Muscle of back (tissue), 13 donors: ENCODE measurements at places on chromosomes 6 and 20. TPM values are rescaled to one million over a fixed set of nuclear protein-coding genes. Genes with fewer than 3 reads are reported as not detected.

Gene LAMA2
- polyA plus RNA-seq = 164 TPM

Gene SLC32A1
- not detected for polyA plus RNA-seq

Gene FAM83B
- polyA plus RNA-seq = not detected

Gene BHLHE23
- polyA plus RNA-seq = 0.16 TPM

Gene SPTLC3
- 4.8 TPM for polyA plus RNA-seq

Gene TMEM74B
- polyA plus RNA-seq = 5.0 TPM

Gene SNAP91
- 3.5 TPM for polyA plus RNA-seq

Gene SLC13A3
- polyA plus RNA-seq = 3.2 TPM

Gene HCRTR2
- polyA plus RNA-seq = not detected

Gene EFCAB8
- 0.28 TPM for polyA plus RNA-seq

Gene MTFR2
- polyA plus RNA-seq = 1.9 TPM

Gene SMPDL3A
- 9.5 TPM for polyA plus RNA-seq

Gene CDH4
- 0.75 TPM for polyA plus RNA-seq

Gene CYP39A1
- polyA plus RNA-seq = 2.0 TPM

Gene PLTP
- polyA plus RNA-seq = 48.9 TPM

Gene MAP3K7
- 38.4 TPM for polyA plus RNA-seq

Gene AGER
- 6.1 TPM for polyA plus RNA-seq

Gene HAO1
- polyA plus RNA-seq = not detected

Gene BPIFB3
- polyA plus RNA-seq = not detected

Gene FAXC
- polyA plus RNA-seq = 2.3 TPM

Gene ABHD12
- 22.4 TPM for polyA plus RNA-seq

Gene TRDN
- 221 TPM for polyA plus RNA-seq

Gene NOL7
- polyA plus RNA-seq = 62.8 TPM

Gene RRAGD
- polyA plus RNA-seq = 123 TPM

Gene FABP7
- polyA plus RNA-seq = 0.54 TPM

Gene PACRG
- 1.7 TPM for polyA plus RNA-seq

Gene YIPF3
- polyA plus RNA-seq = 85.6 TPM

Gene HSF2
- polyA plus RNA-seq = 28.7 TPM

Gene MACROD2
- polyA plus RNA-seq = 4.8 TPM

Gene ME1
- 1.3 TPM for polyA plus RNA-seq

Gene HTR1E
- polyA plus RNA-seq = not detected

Gene KCNQ2
- polyA plus RNA-seq = 4.4 TPM

Gene PPP1R14C
- 42.7 TPM for polyA plus RNA-seq

Gene IL17F
- not detected for polyA plus RNA-seq

Gene SLC17A2
- polyA plus RNA-seq = not detected

Gene ZSCAN23
- 6.3 TPM for polyA plus RNA-seq

Gene PHACTR1
- polyA plus RNA-seq = 5.1 TPM

Gene PSORS1C2
- not detected for polyA plus RNA-seq

Gene SLC17A1
- not detected for polyA plus RNA-seq

Gene BMP2
- polyA plus RNA-seq = 2.5 TPM

Gene KCNK5
- polyA plus RNA-seq = 1.2 TPM

Gene TNNC2
- polyA plus RNA-seq = 6,418 TPM

Gene SALL4
- 0.11 TPM for polyA plus RNA-seq

Gene ADGRF1
- 0.14 TPM for polyA plus RNA-seq

Gene SH3BGRL2
- 6.4 TPM for polyA plus RNA-seq

Gene TP53TG5
- 0.72 TPM for polyA plus RNA-seq

Gene GPX5
- not detected for polyA plus RNA-seq

Gene ZNF341
- polyA plus RNA-seq = 2.7 TPM

Gene PPIL4
- 33.0 TPM for polyA plus RNA-seq

Gene KCNB1
- 7.7 TPM for polyA plus RNA-seq

Gene PDYN
- not detected for polyA plus RNA-seq

Gene FAM162B
- polyA plus RNA-seq = 7.9 TPM

Gene NMBR
- not detected for polyA plus RNA-seq

Gene TRIM31
- not detected for polyA plus RNA-seq

Gene GPR63
- polyA plus RNA-seq = 4.6 TPM

Gene SNRPB
- polyA plus RNA-seq = 73.0 TPM

Gene TRIM10
- polyA plus RNA-seq = 0.94 TPM

Gene DYNLT2
- 3.8 TPM for polyA plus RNA-seq

Gene OXT
- polyA plus RNA-seq = not detected

Gene COL20A1
- 9.4 TPM for polyA plus RNA-seq
